Stimulated activated CD8-positive, alpha-beta memory T cell treated with anti-CD3 and anti-CD28 coated beads, Interleukin-4, amount 100 ng/mL, for 4 hours (primary cell): ENCODE measurements at places on chromosomes 6 and 20.

DNA sequence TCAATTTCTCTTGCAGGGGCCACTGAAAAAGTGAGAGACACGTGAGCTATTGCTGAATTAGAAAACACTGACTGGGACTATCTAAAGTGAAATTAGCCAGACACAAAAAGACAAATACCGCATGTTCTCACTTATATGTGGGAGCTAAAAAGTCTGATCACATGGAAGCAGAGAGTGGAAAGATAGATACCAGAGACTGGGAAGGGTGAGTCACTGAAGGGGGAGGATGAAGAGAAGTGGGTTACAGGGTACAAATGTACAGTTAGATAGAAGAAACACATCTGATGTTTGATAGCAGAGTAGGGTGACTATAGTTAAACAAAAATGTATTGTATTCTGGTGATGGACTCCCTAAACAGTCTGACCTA, 13.4 kb downstream of the CST3 start:
- no peak for DNase-seq

GRCh38 chr6:50093938-50094272, 44.2 kb upstream of the DEFB112 start:
- DNase-seq: no peak

- no peak for DNase-seq
These were observed 297.7 kb upstream of the SASH1 start for GRCh38 chr6:148044921-148045320.

DNA sequence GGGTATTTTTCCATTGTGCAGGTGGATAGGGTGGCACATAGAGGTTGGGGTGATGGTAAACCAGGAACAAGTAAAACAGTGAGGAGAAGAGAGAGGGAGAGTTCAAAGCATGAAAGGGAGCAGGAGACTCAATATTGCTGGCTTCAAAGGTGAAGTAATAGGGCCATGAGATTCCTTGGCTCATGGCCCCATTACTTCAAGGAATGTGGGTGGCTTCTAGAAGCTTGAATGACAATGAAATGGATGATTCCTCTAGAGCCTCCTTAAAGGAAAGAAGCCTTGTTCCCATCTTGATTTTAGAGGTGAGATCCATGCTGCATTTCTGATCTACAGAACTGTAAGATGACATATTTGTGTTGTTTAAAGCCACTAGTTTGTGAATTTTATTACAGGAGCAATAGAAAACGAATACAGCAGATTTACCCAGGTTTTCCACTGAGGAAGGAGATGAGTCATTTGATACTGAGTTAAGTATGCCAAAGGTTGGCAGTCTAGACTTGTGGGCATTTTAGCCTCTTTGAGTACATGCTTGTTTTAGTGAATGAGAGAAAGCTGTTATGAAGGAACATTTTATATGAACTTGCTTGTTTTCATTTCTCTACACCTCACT, 110.4 kb downstream of the PLCB4 start:
- DNase-seq: no peak

DNA sequence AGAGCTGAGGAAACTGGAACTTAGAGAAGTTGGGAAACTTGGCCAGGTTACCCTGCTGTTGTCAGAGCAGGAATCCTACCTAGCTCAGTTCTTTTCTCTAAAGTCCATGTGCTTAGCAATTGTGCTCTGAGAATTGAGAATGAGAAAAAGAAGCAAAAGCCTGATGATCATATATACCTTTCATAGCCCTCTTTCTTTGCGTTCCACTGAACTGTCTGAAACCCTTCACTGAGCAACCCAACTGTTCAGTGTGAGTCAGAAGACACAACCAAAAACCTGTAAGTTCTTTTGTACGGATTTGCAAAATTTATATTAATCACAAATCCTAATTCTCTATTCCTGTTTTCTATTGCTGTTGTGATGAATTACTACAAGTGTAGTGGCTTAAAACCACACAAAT, 80.6 kb downstream of the PHF3 start:
- no peak for DNase-seq

DNA sequence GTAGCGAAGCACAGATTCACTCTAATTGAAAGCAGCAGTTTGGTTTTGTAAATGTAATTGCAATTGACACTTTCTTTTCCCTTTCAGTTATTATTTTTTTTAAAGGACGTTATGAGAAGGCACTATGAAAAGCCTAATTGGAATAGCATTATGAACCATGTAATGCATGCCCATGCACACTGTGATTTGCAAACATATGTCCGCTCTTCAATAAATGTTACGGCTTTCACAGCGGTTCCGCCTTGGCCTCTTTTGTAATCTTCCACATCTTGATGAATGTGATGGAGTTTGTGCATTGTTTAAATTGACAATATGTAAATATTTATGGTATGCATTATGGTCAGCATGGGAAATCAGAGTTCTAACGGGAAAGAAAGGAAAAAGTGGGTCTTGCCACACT, 61.3 kb downstream of the SAMD5 start:
- DNase-seq: no peak

DNA sequence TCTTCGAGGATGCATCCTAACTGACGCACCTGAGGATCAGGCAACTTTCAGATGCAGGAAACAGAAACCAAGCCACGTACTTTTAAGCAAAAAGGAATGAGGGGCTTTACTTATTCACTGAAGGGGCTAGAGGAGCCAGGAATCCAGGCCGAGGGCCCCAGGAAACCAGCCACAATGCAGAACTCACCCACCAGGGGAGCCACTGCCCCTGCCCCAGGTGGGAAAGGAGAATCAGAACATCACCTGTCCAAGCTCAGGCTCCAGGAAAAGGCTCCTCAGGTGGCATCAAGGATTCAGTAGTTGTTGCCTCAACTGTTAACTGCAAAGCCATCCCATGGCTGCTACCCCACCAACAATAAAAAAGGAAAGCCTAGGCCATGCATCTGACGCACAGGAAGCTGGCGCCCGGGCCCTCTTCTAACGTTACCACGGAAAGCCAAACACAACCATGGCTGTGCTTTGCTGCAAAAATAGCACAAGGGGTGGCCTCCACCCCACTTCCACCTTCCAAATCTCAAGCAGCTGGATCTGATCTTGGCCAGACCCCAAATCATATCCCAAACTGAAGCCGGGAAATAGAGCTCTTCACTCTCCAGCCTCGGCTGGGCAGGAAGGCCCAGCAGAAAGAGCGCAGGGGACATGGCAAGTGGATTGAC, 121.0 kb downstream of the PREX1 start:
- DNase-seq: no peak

- DNase-seq: no peak
These were observed 10.1 kb upstream of the CALHM6 start for GRCh38 chr6:116450769-116451740.

DNA sequence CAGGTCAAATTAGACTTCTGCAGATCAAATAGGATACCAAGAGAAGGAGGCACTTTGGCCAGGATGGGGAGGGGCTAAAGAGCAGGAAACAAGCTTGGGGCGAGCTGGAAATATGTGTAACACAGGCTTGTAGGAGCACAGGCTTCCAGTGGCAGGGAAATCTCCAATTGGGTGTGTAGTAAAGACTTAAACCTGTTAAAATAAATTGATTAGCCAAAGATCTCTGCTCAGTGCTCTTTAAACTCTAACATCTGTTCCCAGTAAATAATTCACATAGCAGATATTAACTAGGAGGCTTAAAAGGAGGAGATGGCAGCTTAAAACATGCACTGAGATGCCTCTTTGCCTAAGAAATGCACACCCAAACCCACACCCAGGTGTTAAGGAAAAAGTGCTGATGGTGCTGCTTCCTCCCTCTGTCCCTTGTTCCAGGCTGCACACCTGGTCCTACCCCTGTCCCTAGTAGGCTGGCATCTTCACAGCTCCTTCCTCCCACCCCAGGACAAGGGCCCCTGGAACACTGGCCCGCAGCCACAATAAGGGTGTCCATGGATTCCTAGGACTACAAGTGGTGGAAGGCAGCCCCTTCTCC, 93.5 kb upstream of the MLN start:
- DNase-seq: no peak

DNA sequence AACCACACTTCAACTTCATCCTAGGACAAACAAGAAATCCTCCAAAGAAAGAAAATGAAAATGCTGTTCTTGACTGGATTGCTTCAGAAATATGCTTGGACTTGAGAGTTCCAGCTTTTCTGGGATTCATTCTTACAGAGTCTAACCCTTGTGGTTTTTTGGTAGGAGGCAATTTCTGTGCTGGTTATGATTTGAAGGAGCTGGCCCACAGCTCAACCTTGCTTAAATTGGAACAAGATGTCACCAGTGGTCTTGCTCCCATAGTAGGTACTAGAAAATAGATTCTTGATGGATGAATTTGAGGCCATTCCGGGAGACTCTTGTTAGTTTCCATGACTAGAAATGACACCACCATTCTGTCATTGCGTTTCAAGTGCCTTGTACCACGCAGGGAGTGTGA, 54.3 kb upstream of the BMP6 start:
- no peak for DNase-seq

- DNase-seq: no peak
These were observed 390.0 kb downstream of the MMUT start for GRCh38 chr6:49072885-49073620.

- no peak for DNase-seq
These were observed 180.0 kb downstream of the TMEM242 start for GRCh38 chr6:157143171-157143889.

GRCh38 chr20:18856873-18857272, 43.3 kb downstream of the SCP2D1 start:
- no peak for DNase-seq

- DNase-seq: no peak
These were observed 12.4 kb downstream of the MAFB start for GRCh38 chr20:40676491-40677269.

DNA sequence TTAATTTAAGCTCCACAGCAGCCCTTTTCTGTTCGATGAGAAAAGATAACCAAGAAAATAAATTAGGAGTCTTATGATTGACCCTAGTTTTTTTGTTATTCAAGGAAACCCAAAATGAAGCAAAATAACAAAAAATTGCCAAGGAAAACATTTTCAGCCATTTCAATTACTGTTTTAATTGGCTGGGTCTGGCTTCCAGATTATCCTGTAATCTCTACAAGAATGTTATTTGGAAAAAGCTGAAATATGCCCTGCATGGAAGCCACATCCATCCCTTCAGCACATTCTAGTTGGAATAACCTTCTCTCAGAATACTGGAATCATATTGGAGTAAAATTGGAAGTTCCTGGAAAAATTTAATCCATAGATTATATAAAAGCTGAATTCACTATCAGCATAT, 191.1 kb upstream of the CCN2 start:
- no peak for DNase-seq

- DNase-seq: no peak
These were observed 27.9 kb upstream of the POPDC3 start for GRCh38 chr6:105207524-105208269.

DNA sequence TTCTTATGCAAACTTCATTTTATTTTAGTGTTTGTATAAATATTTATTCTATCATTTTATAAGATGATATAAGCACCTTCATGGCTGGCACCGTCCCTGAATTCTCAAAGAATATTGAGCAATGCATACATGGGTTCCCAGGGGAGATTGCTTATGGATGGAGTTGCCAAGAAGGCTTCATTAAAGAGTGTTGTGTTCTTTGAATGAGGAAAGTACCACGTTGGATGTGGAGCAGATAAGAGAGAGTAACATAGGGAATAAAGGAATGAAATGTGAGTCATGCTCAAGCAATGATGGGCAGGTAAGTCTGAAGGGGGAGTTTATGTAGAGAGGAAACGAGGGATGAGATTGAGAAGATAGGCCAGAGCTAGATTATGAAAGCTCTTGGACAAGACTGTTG, 10.3 kb downstream of the DSE start:
- no peak for DNase-seq

GRCh38 chr6:169939554-169940164, 188.2 kb downstream of the ERMARD start:
- no peak for DNase-seq

- DNase-seq: no peak
These were observed 830.4 kb downstream of the GRIK2 start for GRCh38 chr6:102223942-102224341.

- no peak for DNase-seq
These were observed 35.6 kb downstream of the GSS start for GRCh38 chr20:34920055-34920454.

GRCh38 chr6:170031684-170032121, 259.2 kb downstream of the DLL1 start:
- no peak for DNase-seq

DNA sequence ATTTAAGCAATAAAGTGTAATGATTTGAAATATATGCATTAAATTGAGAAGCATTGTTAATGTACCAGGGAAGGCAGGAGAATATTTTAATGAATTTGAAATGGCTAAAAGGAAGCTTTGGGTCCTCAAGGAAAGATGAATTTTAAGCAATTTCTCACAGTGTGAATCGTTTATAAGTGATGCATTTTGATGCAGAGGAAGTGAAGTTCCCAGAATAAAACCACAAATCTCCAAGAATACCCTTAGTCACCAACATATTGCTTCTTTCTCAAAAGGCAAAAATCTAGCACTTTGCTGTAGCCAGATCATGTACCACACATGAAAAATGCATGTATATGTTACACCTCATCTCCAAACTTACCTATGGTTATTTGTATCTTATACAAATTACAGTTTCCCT, 11.7 kb downstream of the TPD52L1 start:
- DNase-seq: no peak

DNA sequence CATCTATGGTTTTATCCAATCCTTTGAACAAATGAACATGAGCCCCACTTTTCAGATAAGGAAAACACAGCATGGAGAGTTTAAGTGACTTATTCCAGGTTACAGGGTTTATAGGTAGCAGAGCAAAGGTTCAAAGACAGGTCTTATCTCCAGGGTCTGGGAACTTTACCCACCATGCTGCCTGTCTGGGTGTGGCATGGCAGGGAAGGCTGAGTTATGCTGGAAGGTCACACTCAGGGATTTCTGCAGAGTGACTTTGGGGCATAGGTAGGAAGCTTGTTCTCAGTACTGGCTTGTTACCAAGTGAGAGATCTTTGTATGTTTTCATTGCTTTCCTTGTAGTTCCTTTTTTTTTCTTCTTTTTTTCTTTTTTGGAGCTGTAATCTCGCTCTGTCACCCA, 1.8 kb downstream of the ZNF831 start:
- DNase-seq: no peak

- no peak for DNase-seq
These were observed 519.7 kb upstream of the ID4 start for GRCh38 chr6:19317431-19317986.

- no peak for DNase-seq
These were observed 37.9 kb upstream of the PRL start for GRCh38 chr6:22334778-22335177.

DNA sequence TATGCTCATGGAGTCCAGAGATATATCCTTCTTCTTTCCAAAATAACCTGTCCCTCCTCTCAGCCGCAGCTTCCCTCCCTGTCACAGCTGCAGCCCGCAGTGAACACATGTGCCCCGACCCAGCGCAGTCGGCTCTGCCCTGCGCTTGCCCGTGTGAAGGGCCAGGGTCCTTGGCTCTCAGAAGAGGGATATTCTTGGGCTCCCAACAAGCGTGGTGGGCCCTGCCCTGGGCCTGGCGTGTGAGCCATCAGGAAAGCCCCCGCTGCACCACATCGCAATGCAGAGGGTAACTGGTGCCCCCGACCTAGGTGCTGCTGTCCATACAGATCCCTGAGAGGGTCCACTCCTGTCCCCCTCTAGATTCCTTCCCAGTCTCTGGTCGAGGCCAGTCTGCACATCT, 65.2 kb downstream of the SSR1 start:
- DNase-seq: no peak

- DNase-seq: no peak
These were observed 301.2 kb upstream of the SGK1 start for GRCh38 chr6:134619077-134619476.

- no peak for DNase-seq
These were observed 29.9 kb downstream of the FBXO5 start for GRCh38 chr6:152952866-152953509.

GRCh38 chr20:11305406-11305805, 612.3 kb upstream of the BTBD3 start:
- DNase-seq: no peak
